Peyer's patch (tissue), 4 donors: ENCODE measurements at places on chromosomes 3 and 15. TPM values are rescaled to one million over a fixed set of nuclear protein-coding genes. Genes with fewer than 3 reads are reported as not detected.

- peak; percentile 67 for DNase-seq
Measured at GRCh38 chr15:32872621-32873283, 154.9 kb downstream of the GREM1 start.

- DNase-seq: no peak
Measured at GRCh38 chr3:64488939-64489338, 198.9 kb downstream of the ADAMTS9 start.

Gene CPA3
- total RNA-seq: 0.70 TPM

DNA sequence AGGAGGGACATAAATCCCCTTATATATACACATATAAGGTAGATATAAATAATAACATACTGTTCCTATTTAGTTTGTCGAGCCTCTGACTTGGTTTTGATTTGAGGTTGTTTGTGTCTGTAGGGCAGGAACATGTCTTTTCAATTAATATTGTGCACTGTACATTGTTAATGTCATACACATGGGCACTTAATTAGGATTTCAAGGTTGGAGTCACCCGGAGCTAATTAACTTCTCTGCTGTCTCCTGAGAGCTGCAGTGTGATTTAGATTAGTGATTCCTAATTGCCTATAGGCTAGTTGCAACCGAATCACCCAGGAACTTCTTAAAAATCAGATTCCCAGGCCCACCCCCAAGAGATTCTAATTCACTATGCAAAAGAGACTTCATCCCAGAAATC lies 50.4 kb upstream of the FILIP1L start:
- no peak for DNase-seq
